ENCODE measurements at places on chromosomes 7 and 10.

- peak; percentile 12 for DNase-seq
Measured at GRCh38 chr7:110534241-110534931, 556.5 kb upstream of the LRRN3 start.

- DNase-seq: no peak
Measured at GRCh38 chr7:57404967-57405421, 45.0 kb upstream of the ZNF716 start.

DNA sequence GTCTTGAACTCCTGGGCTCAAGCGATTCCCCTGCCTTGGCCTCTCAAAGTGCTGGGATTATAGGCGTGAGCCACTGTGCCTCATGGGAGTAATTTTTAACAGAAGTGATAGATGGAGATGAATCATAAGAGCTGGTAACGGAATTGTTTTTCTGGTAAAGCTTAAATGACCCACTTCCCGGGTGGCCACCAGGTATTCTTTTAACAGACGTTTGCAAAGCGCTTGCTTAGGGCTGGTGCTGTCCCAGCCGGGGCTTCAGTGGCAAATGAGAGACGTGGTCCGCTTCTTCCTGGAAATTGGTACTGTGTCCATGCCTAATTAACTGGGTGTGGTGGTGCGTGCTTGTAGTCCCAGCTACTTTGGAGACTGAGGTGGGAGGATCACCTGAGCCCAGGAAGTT is 23.5 kb downstream of the CAMK1D start:
- peak; percentile 33 for DNase-seq

DNA sequence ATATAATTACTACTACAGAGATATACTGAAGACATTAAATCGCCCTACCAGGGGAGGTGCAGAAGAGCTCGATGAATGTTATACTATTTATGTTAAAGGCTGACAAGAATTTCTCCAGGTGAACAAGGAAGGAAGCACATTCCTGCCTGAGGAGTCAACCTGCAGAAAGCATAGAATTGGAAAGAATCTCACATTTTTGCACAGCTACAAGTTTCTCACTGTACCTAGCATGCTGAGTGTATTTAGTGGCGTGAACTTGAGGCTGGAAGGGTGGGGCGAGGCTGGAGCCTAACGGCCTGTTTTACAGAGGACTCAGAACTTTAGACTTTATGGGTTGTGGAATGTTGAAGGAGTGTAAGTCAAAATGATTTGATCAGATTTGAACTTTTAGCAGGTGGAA is 373.6 kb upstream of the LRGUK start:
- no peak for DNase-seq

DNA sequence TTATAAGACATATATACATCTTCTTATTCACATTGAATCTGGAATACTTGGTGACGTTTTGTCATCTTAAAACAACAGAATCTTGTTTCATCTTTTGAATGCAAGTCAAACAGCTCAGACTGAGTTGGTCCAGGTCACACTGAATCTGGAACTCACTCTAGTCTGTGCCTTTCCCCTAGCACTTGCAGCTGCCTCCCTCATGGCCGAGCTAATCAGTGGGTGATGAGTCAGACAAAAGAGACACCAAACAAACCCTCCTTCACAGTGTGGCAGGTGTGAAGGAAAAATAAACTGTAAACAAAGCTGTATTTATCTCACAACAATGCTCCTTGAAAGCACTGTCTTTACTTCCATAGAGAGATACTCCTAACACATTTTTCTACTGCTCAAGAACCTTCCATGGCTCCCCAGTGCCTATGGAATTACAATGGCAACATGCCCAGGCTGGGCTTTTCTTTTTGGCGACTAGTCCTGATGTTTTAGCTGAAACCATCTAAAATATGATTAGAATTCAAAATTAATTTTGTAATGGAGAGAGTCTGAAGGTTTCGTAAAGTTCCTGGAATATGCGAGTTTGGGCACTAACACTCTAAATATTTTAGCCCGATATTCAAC is 140.0 kb downstream of the ZNF365 start:
- no peak for DNase-seq

- DNase-seq: no peak
Measured at GRCh38 chr7:43952028-43952427, 25.8 kb downstream of the UBE2D4 start.

DNA sequence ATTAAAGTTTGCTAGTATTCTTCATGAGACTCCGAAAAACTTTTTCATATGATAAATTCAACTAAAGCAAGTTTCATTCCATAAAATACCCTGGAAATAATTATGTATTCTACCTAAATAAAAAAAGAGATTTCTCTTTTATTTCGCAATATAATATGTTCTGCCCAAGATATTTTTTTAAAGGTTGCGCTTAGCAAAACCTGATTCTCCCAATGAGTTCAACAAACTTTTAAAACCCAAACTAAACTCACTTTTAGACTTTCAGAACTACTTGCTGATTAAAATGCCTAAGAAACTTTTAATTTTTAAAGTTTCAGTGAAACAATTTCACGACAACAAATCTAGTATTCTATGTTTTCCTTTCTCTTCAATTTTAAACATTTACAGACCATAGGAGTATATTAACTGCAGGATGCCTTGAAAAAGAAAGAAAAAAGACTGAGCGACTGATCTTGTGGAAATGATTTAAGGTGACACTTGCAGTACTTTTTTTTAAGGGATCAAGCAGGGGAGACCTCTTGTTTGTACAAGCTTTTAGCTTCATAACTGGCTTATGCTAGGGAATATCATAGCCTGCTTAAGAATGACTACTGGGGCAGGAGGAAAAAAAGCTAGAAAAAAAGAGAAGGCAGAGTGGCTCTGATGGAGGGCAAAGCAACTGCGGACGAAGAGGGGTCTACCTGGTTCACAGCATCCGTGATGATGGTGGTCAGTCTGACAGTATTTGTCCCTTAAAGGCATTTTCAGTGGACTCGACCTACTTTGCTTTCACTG is 1.5 kb downstream of the ZNF800 start:
- peak; percentile 21 for DNase-seq

- DNase-seq: no peak
Measured at GRCh38 chr10:116590590-116591444, at the start of gene PNLIPRP1. TSS of gene PNLIPRP1 (plus strand) at chr10:116590959. CDS start at chr10:116591130, 171 bp downstream.

DNA sequence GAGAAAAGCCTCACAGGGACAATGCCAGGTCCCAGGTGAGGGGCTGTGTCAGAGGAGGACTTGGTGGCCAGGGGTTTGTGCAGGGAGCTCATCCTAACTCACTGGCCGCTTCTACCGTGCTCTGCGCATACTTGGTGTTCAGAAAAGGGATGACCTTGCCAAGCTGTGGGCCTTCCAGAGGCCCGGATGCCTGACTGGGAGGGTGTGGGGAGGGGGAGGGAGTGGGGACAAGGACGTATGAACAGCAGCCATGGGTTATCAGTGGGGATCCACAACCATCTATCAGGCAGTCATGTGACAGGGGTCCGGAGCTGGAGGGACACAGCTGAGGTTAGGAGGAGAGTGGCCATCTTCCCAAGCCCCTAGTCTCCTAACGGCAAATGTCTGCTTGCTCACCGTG is 6.2 kb downstream of the SFXN4 start:
- no peak for DNase-seq

DNA sequence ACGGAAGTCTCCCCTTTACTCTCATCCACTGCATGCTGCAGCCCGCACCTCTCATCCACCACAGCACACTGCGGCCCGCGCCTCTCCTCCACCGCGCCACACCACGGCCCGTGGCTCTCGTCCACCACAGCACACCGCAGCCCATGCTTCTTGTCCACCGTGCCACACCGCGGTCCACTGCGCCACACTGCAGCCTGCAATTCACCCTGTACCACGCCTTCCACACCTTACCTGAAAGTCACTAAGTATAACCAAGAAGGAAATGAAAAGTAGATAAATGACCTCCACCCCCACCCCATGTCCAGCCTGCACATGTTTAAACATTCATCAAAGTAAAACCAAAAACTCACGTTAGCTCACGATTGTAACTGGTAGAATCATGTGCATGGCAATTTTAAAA is 176.1 kb downstream of the DIP2C start:
- DNase-seq: peak; percentile 17

DNA sequence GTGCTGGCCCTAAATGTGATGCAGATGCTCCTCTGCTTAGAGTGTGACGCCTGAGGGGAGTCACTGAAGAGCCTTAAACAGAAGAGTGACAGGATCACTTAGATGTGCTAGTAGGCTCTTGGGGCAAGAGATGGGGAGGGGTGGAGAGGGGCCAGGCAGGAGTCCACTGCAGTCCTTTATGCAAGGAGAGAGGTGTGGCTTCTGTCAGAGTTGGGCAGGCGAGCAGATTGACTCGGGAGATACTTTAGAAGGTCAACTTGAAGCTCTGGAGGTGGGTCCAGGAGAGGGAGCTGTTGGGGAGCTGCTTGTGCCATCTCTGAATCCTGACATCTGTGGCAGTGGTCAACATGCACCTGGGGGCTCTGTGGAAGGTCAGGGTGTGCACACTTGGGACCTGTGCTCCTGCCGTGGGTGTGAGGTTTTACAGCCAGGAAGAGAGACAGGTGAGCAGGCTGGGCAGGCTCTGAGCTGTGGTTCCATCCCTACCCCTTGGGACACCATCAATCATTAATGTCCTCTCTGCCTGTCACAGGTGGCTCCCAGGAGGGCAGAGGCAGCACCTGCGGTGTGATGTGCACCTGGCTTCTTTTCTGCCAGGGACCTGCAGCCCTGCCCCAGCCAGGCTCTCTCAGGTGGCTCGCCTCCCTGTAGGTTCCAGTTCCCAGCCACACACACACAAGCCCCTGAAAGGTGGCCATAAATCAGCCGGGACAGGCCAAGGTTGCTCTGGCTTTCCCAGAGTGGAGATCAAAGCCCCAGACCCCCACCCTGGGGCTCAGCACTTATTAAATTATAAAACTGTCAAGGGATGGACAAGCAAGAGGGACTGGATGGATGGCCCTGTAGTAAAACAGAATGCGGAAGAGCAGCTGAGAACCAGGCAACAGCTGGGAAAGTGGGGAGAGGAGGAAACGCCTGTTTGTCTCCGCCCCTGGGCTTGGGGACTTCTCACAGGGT is 14.0 kb downstream of the NEURL1 start:
- DNase-seq: no peak

DNA sequence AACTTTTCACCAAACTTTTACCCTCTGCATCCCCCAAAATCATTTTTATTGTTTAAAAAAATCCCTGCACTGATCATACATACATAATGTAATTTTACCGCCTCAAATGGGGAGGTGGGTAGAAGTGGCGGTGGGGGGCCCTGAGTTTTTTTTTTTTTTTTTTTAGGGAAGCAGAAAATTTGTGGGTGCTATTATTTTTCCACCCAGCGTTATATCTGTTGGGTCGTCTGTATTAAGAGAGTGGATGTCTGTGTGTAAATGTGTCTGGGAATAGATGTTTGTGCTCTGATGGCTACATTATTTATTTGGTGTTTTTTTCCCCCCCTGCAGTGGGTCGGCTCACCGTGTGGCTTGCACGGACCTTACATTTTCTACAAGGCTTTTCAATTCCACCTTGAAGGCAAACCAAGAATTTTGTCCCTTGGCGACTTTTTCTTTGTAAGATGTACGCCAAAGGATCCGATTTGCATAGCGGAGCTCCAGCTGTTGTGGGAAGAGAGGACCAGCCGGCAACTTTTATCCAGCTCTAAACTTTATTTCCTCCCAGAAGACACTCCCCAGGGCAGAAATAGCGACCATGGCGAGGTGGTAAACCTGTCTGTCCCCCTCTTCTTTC is 438 bp downstream of the ARID5B start:
- DNase-seq: peak; percentile 55

DNA sequence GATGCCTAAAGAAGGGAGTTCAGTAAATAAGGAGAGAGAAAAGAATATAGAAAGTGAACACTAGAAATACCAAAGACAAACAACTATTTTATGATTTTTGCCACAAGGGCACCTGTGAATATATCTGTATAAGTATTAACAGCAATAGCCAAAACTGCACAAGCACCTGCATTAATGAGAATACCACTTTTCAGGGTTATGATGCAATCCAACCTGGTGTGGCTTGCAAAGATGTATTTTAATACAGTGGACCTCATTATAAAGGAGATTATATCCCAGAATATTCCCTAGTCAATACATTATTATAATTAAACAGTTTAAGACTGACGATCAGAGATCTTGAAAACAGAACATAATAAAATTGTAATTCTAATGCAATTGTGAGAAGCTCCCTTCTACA is 4.0 kb downstream of the BRAF start:
- no peak for DNase-seq
